ENCODE measurements at places on chromosomes 11 and 22.

- no peak for DNase-seq
Measured at GRCh38 chr11:326842-327580, 6.4 kb upstream of the IFITM3 start.

DNA sequence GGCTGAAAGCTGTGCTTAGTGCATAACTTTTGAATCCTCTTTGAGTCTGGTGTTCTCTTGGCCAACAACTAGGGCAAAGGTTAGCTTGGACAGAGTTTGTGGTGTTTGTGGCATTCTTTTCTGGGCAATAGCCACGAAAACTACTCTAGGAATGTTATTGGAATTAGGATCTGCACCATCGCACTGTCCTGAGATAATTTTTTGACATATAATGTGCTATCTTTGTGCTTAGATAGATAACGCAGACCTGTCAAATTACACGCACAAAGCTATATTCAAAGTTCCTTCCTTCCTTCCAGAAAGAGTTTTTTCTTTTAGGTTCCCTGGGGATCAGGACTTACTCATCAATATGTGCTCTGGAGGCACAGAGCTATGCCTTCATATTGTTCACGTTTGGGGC lies 166.8 kb upstream of the MTMR2 start:
- DNase-seq, result no peak

- DNase-seq, result no peak
Measured at GRCh38 chr11:134987223-134987768, 575.3 kb upstream of the B3GAT1 start.

DNA sequence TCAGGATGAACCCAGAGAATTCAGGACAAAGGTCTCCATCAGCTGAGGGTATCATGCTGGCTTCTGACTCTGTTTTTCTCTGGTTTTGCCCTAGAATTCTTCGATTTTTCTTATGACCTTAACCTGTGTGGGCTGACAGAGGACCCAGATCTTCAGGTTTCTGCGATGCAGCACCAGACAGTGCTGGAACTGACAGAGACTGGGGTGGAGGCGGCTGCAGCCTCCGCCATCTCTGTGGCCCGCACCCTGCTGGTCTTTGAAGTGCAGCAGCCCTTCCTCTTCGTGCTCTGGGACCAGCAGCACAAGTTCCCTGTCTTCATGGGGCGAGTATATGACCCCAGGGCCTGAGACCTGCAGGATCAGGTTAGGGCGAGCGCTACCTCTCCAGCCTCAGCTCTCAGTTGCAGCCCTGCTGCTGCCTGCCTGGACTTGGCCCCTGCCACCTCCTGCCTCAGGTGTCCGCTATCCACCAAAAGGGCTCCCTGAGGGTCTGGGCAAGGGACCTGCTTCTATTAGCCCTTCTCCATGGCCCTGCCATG lies 16.8 kb downstream of the SERPING1 start:
- no peak for DNase-seq

GRCh38 chr22:38921806-38922205 lies 35.6 kb upstream of the APOBEC3A start:
- no peak for DNase-seq

GRCh38 chr22:22400099-22400498 lies 108.4 kb downstream of the ZNF280B start:
- DNase-seq, result no peak

- no peak for DNase-seq
Measured at GRCh38 chr11:10979529-10979928, 121.7 kb upstream of the ZBED5 start.

GRCh38 chr11:86740628-86741483 lies 59.5 kb upstream of the PRSS23 start:
- DNase-seq, result peak; percentile 94

- no peak for DNase-seq
Measured at GRCh38 chr11:68331338-68331947, 19.1 kb downstream of the LRP5 start.

- no peak for DNase-seq
Measured at GRCh38 chr11:116360221-116360941, 412.4 kb downstream of the BUD13 start.

- DNase-seq, result peak; percentile 44
Measured at GRCh38 chr11:14904745-14905103, 12.7 kb upstream of the CYP2R1 start.

DNA sequence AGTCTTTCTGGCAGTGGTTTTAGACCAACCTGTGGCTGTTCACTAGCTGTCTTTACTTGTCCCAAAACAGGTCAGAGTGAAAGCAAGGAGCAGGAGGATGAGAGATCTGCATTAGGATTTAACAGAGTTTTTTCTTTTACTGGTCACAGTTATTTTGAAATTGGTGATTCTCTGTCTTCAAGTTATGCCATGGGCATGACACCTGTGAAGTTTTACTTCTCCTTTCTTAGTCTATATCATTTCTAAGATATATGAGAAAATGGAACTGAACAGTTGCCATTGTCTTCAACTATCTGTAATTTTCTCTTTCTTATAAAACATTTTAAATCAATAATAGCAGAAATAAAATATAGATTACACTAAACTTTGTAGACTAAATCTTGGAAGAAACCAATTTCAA lies 60.6 kb downstream of the TRPC6 start:
- DNase-seq, result no peak

DNA sequence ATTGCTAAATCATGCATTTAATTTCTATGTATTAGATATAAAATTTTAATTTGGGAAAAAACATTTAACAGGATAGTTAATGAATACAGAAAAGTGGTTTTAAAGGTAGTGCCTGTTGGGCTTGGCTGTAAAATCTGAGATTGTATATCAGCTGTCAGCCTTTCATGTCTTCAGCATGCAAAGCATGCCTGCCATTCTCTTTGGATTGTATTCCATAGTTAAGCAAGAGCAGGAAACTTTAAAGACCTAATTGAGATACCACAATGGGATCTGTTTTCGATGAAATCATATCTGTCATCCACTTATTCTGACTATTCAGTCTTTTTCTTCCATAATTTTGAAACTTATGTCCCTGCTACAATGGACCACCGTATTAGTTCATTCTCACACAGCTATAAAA lies 451.0 kb upstream of the DDI1 start:
- DNase-seq, result no peak

DNA sequence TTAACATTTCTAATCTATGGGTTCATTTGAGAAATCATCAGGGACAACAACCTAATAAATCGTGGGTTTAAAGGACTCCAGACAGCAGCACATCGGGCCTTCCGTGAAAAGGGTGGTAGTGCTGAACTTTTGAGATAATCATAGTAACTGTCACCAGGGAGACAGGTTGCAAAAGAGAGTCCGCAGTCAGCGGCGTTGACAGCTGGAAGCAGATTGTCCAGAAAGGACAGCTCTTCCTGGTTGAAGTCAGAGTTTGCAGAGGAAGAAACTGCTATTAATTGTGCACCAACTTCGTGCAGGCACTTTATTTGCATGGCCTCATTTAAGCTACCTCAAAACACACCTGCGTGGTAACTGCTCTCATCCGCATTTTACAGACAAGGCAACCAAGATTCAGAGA lies 20.5 kb upstream of the ISX start:
- no peak for DNase-seq

DNA sequence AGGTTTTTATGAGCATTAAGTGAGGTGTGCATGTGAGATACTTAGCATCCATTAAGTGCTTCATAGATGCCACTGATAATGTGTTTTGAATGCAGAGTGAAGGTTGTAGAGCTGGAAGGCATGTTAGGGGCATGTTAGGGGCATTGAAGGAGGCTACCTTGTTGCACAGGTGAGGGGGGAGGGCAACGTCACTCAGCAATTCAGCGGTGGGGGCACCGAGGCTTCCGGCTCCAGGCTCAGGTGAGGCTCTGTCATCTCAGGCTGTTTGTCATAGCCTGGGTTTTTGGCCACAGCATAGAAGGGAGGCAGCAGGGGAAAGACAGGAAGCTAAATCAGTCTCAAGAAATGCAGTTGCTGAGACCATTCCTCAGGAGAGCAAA lies 299.0 kb downstream of the NTM start:
- no peak for DNase-seq

DNA sequence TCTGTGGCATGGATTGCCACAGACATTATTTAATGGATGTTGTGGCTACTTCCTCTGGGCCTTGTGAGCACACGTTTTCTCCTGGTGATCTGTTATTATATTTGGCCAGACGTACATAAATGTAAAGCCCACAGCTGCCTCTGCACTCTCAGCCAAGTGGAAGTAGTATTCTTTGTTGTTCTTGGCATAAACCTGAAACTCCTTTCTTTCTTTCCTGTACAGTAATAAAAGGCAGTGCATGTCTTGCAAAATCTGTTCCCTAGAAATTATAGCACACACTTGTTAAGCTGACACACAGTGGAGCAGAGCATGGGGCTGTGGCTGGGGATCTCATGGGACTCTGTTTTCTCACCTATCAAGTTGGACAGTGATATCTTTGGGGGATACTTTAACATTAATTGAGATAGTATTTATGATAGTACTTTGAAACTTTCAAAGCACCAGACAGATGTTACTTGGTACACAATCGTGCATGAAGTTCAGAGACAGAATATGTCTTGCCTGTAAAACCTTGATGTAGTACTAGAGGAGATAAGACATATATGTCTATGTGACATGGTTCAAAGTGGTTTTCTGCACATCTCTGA lies 20.9 kb downstream of the PANX1 start:
- peak; percentile 74 for DNase-seq

DNA sequence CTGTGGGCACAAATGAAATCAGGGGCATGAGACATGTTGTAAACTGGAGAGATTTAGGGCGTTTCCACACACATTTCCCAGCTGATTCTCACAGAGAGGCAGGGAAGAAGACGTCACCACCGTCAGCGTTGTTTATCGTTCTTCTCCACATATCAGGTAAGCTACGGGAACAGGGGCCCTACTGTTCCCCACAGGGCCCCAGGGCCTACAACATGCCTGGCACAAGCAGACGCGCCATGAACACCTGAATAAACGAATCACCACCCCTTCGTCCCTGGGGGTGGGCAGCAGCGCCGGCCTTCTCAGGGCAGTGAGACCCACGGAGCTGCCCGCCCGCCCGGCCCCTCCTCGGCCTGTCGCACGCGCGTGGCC lies 342 bp downstream of the EFCAB6 start:
- peak; percentile 68 for DNase-seq

GRCh38 chr22:31177420-31178162 lies 17.6 kb downstream of the RNF185 start:
- peak; percentile 99 for DNase-seq

GRCh38 chr11:90822996-90823395 lies 600.1 kb upstream of the CHORDC1 start:
- no peak for DNase-seq

DNA sequence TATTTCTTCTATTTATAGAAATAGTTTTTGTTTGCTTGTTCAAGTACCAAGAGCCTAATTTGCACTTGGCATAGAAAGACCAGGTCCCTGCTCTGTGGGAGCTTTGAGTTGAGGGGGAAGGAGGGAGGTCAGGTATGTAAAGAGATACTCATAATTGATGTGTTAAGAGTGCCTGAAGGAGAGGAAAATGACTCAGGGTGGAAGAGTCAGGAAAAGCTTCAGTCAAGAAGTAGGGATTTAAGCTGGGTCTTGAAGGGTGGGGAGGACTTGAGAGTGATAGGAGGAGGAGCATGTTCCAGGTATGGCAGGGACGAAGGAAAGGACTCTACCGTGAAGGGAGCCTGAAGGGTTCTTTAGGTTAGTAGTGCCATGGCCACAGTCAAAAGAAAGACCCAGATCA lies 9.0 kb downstream of the RBX1 start:
- peak; percentile 52 for DNase-seq

DNA sequence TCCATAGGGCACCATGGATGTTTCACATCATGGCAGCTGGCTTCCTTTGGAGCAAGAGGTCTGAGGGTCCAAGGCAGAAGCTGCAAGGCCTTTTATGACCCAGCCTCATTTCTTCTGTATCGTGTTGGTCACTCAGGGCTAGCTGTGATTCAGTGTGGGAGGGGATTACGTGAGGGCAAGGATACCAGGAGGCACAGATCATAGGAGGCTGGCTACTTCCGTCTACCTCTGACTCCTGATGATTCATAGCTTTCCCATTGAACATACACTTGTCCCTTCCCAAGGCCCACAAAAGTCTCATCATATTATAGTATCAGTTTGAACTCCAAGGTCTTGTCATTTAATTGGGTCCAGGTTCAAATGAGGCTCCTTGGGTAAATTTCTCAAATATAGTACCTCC lies 135.3 kb upstream of the ZBED5 start:
- DNase-seq, result peak; percentile 23

- DNase-seq, result peak; percentile 48
Measured at GRCh38 chr11:45929486-45930030, 7.1 kb downstream of the LARGE2 start.

DNA sequence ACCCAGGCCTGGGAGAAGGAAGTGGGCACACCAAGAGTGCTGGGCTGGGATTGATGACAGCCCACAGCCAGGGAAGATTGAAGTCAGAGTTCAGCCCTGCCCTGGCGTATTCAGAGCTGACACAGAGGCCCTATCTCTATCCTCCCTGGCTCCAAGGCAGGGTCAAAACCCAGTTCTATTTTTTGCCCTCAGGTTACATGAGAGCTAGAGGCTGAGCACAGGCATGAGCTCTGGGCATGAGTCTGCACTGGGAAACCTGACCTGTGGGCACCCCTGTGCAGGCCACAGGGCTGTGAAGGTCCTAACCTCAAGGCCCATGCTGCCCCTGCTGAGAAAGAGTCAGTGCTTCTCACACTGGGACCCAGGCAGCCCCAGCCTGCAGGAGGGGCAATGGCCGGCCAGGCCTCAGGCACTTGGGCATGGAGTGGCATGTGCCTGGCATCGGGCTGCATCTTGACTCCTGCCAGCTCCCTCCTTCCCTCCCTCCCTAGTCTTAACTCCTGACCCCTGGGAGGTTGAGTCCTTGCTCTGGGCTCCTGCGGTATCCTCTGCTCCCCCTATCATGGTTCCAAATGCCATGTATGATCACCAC lies 5.4 kb downstream of the SLC35E4 start:
- no peak for DNase-seq

- DNase-seq, result no peak
Measured at GRCh38 chr11:118612378-118612777, 5.0 kb downstream of the PHLDB1 start.

DNA sequence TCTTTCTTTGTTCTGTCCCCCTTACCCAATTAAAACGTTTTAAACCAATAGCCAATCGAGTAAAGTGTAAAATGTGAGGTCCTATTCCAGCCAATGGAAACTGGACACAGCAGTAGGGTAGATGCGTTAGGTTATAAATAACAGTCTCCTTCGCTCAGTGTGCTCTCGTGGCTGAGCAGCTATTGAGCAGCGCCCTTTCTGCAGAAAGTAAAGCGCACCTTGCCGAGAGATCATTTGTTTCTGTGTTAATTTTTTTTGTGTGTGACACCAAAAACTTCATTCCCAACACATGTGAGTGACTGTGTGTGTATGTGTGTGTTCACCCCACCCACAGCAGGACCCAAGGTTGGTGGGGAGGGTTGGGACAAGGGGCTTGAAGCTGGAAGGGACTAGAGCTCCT lies 7.2 kb upstream of the TTLL1 start:
- DNase-seq, result no peak

GRCh38 chr11:126591966-126592489 lies 236.5 kb downstream of the ST3GAL4 start:
- DNase-seq, result no peak

All from epithelial cell of esophagus (primary cell).